A549 treated with CpdA at 1 μM for 4 hours (cell line): ENCODE measurements at places on chromosomes 7 and 10. TPM values are rescaled to one million over a fixed set of nuclear protein-coding genes. Genes with fewer than 3 reads are reported as not detected.

ETV1 gene
- total RNA-seq, result 2.5 to 3.4 TPM (median 2.7 TPM) in 5 replicates

NAT16 gene
- total RNA-seq, result 0.13 to 0.25 TPM (median 0.17 TPM) in 4 of 5 replicates, not detected in the other

MSRB2 gene
- 9.0 to 18.3 TPM (median 16.7 TPM) in 5 replicates for total RNA-seq

ENTPD7 gene
- 12.1 to 19.9 TPM (median 14.9 TPM) in 5 replicates for total RNA-seq

UCMA gene
- not detected in 5 replicates for total RNA-seq

EBLN1 gene
- total RNA-seq, result 0.08 TPM in 1 of 5 replicates, not detected in the others

NUDT1 gene
- 89.6 to 111 TPM (median 102 TPM) in 5 replicates for total RNA-seq

CYP17A1 gene
- total RNA-seq, result not detected in 5 replicates

CPXM2 gene
- total RNA-seq, result not detected in 5 replicates

CTAGE6 gene
- total RNA-seq, result not detected in 5 replicates

MALRD1 gene
- 0.02 TPM in 1 of 5 replicates, not detected in the others for total RNA-seq

PLAU gene
- 155 to 168 TPM (median 161 TPM) in 5 replicates for total RNA-seq

CELF2 gene
- total RNA-seq, result 0.02 to 0.05 TPM (median 0.02 TPM) in 3 of 5 replicates, not detected in the others

TAS2R5 gene
- total RNA-seq, result 0.40 to 0.59 TPM (median 0.54 TPM) in 5 replicates

PIK3AP1 gene
- total RNA-seq, result 0.36 to 0.92 TPM (median 0.66 TPM) in 5 replicates

TMEM270 gene
- total RNA-seq, result 0.17 to 0.23 TPM (median 0.20 TPM) in 3 of 5 replicates, not detected in the others

THNSL1 gene
- total RNA-seq, result 3.9 to 4.3 TPM (median 4.1 TPM) in 5 replicates

CHST12 gene
- 7.8 to 16.3 TPM (median 13.6 TPM) in 5 replicates for total RNA-seq

MMD2 gene
- total RNA-seq, result not detected in 5 replicates

HOXA5 gene
- 3.9 to 6.7 TPM (median 6.2 TPM) in 5 replicates for total RNA-seq

SVOPL gene
- not detected in 5 replicates for total RNA-seq

ATOH7 gene
- total RNA-seq, result 0.17 to 0.48 TPM (median 0.31 TPM) in 5 replicates

GJD4 gene
- total RNA-seq, result 0.09 TPM in 1 of 5 replicates, not detected in the others

COL1A2 gene
- not detected in 5 replicates for total RNA-seq

CALHM1 gene
- total RNA-seq, result not detected in 5 replicates

PDK4 gene
- total RNA-seq, result 3.8 to 6.7 TPM (median 4.9 TPM) in 5 replicates

AZGP1 gene
- not detected in 5 replicates for total RNA-seq

PTPRZ1 gene
- total RNA-seq, result not detected in 5 replicates

LRMDA gene
- total RNA-seq, result 2.9 to 4.7 TPM (median 4.1 TPM) in 5 replicates

SPDYE16 gene
- not detected in 5 replicates for total RNA-seq

OR13A1 gene
- not detected in 5 replicates for total RNA-seq

PRRT4 gene
- 0.34 to 0.63 TPM (median 0.41 TPM) in 5 replicates for total RNA-seq

ADRA2A gene
- 0.03 to 0.07 TPM in 2 of 5 replicates, not detected in the others for total RNA-seq

WNT8B gene
- total RNA-seq, result 0.03 to 0.07 TPM in 2 of 5 replicates, not detected in the others

TSPAN13 gene
- total RNA-seq, result 10.9 to 14.5 TPM (median 12.8 TPM) in 5 replicates

KLF14 gene
- total RNA-seq, result 0.03 to 0.06 TPM (median 0.05 TPM) in 3 of 5 replicates, not detected in the others

CYP2E1 gene
- 0.09 to 0.22 TPM (median 0.20 TPM) in 4 of 5 replicates, not detected in the other for total RNA-seq

UCN3 gene
- total RNA-seq, result not detected in 5 replicates

STYXL1 gene
- total RNA-seq, result 38.4 to 42.4 TPM (median 39.6 TPM) in 5 replicates

MRPS33 gene
- total RNA-seq, result 112 to 124 TPM (median 119 TPM) in 5 replicates

CPVL gene
- 0.16 to 0.45 TPM (median 0.24 TPM) in 5 replicates for total RNA-seq

SPDYE9 gene
- total RNA-seq, result not detected in 5 replicates

TDRD1 gene
- not detected in 5 replicates for total RNA-seq

PON1 gene
- 0.14 to 0.59 TPM (median 0.45 TPM) in 5 replicates for total RNA-seq

CALCR gene
- total RNA-seq, result not detected in 5 replicates

NYAP1 gene
- total RNA-seq, result 0.77 to 1.3 TPM (median 1.2 TPM) in 5 replicates

TACC2 gene
- total RNA-seq, result 86.1 to 99.3 TPM (median 87.8 TPM) in 5 replicates

WIPF3 gene
- total RNA-seq, result 0.45 to 0.69 TPM (median 0.58 TPM) in 5 replicates

ELFN1 gene
- total RNA-seq, result 0.30 to 0.57 TPM (median 0.47 TPM) in 5 replicates
